Left renal cortex interstitium (tissue), 4 donors: ENCODE measurements at places on chromosomes 1 and 21. TPM values are rescaled to one million over a fixed set of nuclear protein-coding genes. Genes with fewer than 3 reads are reported as not detected.

The NGF gene
- polyA plus RNA-seq = 2.0 TPM

The CTSS gene
- 14.7 TPM for polyA plus RNA-seq

The THEM5 gene
- 0.82 TPM for polyA plus RNA-seq

The SPRTN gene
- 12.8 TPM for polyA plus RNA-seq

The PADI6 gene
- polyA plus RNA-seq = not detected

The SLC25A33 gene
- 4.4 TPM for polyA plus RNA-seq

DNA sequence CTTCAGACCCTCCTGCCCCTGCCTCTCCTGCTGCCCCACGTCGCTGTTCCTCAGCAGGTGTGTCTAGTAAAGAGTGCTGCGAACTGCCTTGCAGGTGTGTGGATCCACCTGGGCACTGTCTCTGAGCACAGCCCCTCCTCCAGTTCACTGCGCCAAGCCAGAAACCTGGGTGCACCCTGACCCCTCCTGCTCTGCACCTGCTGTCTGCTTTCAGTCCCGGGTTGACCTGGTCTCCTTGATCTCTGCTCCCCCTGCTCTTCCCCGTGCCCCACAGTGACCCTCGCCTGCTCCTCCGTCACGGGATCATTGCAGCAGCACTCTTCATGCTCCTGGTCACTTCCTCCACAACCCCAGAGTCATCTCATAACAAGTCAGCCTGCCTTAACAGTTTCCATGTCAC is 6.5 kb downstream of the A3GALT2 start:
- no peak for DNase-seq

GRCh38 chr1:219276049-219276738 is 102.5 kb downstream of the LYPLAL1 start:
- DNase-seq = no peak

GRCh38 chr1:207364614-207365013 is 43.1 kb downstream of the CD55 start:
- DNase-seq = no peak

DNA sequence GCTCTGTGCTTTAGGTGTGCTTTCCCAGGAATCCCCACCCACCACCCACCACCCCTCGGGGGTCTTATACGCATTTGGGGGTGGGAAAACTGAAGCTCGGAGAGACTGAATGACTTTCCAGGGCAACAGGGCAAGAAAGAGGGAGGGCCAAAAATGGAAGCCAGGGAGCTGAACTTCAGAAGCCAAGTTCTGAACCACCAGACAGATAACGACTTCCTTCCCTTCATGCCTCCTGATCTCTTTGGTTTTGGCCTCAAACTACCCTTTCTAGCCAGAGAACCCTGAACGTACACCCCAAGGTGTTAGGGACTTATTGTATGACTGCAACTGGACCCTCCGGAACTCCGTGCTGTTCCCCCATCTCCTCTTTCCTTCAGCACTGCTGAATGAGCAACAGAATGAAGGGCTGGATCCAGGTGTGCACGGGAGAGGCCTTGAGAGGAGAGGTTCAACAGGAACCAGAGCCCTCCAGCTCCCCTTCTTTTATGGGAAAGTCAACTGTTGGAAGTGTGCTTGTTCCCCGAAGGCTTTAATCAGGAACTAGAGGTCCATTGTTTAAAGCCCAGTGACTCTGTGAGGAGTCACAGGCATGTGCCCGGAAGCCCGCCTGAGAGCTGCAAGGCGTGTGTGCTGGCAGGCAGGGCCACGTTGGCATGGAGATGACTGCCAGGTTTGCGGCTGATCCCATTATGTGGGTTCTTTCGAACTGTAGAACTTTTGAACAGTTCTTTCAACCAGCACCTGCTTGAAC is 3.1 kb downstream of the BACE2 start:
- no peak for DNase-seq

GRCh38 chr21:42225571-42226155 is 6.7 kb downstream of the ABCG1 start:
- no peak for DNase-seq

DNA sequence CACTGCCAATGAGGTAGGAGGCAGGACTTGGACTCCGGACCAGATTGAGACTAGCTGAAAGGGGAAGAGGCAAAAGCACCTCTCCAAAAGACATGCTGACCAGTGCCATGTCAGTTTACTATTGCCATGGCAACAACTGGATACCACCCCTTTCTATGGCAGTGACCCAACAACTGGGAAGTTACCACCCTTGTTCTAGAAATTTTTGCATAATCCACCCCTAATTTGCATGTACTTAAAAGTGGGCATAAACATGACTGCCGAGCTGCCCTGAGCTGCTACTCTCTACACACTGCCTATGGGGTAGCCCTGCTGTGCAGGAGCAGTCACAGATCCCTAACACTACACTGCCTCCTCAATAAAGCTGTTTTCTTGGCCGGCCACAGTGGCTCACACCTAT is 19.0 kb upstream of the SLC6A9 start:
- no peak for DNase-seq

- no peak for DNase-seq
Measured at GRCh38 chr1:115613767-115614166, 28.0 kb upstream of the VANGL1 start.

GRCh38 chr1:11138029-11138428 is 38.4 kb upstream of the EXOSC10 start:
- DNase-seq = no peak

DNA sequence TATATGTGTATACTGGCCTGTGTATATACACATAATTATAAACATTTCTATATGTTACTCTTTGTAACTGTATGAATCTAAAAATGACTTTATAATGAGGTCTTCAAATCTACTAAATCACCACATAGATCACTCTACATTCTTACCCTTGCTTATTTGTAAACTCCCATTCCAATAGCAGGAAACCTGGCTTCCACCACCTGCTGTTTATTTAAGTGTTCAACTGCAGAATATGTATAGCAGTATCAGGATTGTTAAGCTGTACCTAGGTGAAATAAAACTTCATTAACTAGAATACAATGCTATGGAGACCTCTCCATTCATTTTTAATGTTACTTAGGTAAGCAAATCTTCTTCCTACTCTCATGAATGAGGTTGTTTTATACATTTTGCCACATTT is 1351.1 kb upstream of the B3GALT2 start:
- no peak for DNase-seq

DNA sequence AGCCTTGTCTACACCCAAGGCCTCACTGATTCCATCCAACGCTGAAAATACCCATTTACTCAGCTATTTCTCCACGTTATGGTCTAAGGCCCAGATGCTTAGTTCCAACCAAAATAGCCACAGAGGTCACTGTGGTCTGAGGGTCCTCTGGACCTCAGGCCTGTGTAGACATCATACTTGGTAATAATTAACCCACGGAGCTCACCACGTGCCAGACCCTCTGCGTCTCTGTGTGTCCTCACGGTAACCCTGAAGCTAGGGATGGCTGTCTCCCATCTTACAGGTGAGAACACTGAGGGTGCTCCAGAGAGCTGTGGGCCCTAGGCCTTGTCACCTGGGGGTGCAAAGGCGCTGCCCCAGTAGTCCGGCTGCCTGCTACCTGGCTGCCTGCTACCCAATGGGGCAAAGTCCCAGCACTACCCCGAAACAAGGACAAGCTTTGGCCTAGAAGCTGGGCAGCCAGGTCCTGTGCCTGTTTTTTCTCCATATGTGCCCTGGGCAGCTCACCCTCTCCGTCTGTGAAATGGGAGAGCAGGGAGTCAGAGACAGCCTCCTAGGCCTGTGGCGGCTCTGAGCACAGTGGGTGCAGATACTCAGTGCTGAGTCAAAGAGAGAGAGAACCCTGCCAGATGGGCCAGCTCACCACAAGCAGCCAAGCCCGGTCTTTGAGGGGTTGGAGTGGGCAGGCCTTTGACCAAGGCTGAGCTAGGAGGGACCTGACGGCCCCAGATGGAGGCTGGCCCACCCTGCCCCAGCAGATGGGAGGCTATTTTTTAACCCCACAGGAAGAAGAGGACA is 17.0 kb upstream of the RUNX3 start:
- DNase-seq = no peak

DNA sequence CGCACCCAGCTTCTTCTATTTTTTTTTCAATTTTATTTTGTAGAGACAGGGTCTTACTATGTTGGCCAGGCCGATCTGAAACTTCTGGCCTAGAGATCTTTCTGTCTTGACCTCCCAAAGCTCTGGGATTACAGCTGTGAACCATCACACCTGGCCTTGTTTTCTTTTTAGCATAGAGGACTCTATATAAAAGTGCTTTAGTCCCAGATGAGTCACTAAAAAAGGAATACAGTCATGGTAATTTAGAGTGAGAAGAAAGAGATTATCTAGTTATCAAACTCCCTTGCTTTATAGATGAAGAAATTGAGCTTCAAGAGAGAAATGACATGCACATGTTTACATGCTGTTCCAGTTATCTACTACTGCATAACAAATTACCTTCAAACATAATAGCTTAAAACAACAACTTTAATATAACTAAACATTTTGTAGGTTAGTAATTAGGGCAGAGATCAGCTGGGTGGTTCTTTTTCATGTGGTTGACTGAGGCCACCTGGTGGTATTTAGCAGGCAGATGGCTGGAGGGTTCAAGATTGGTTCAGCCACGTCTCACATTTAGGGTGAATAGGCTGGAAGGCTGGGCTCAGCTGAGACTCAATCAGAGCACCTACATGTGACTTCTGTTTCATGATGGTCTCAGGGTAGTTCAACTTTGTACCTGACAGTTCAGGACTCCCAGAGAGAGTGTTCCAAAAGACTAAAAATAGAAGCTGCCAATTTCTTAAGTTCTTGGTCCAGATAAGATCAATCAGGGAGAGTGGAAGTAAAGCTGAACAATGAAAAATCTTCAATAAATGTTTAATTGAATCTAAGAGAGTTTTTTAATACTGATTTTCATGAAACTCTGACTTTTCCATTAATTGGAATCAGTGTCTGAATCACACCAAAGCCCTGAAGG is 16.9 kb upstream of the MTF2 start:
- no peak for DNase-seq

DNA sequence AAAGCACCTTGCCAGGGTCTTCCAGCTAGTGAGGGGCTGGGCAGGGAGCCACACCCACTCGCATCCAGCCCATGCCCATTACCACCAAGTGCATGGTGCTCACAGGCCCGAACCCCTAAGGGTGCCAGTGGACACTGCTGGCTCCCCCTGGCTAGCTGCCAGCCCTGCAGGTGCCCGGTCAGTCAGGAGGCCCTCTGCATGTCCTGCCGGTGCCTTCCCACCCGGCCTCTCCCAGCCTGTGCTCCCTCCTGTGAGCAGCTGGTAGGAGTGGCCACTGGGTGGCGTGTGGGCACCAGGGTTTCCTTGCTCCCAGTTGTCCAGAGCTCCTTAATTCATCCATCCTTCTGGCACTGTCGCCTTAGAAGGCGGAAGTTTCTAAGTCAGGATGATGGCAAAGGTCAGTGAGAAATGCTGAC is 33.4 kb downstream of the QSOX1 start:
- DNase-seq = no peak

DNA sequence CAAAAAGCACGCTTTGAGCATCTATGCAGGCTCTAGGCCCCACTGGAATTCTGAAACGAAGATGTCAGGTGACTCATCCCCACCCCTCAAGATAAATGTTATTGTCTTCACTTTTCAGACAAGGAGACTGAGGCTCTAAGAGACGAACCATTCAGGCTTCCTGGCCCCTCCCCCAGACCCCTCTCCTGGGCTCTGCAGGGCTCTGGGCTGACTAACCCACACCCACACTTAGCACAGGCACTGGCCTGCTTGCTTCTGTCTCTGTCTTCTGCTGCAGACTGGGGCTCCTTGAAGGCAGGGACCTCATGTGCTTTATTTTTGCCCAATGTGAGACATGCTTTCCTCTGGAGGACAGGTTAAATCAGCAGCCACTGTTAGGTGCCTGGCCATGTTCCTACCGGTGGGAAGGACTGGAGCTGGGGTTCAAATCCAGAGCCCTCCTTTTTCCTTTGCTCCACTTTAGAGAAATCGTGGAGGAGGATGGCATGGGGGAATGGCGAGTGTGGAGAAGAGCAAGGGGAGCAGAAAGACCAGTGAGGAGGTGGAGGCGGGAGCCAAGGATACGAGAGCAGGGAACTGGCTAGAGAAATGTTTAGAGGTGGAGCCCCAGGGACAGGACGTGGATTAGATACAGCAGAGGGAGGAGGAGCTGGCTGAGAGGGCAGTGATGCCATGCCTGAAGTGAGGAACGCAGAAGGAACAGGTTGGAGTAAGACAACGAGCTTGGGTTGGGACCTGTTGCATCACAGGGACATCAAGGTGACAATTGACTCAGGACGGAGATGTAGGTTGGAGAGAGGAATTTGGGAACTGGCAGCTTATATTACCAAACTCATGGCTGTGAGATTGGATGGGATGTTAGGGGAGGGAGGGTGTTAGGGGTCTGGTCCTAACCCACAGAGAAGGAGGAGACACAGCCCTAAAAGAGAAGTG is 1.7 kb downstream of the TMEM125 start:
- DNase-seq = no peak

- peak; percentile 76 for DNase-seq
Measured at GRCh38 chr1:147700042-147701006, 30.0 kb upstream of the ACP6 start.

- DNase-seq = no peak
Measured at GRCh38 chr1:1020000-1020404, at the start of gene AGRN. Gene AGRN, plus strand, starts transcription at chr1:1020120. Its CDS starts 53 bp downstream, at chr1:1020173.

DNA sequence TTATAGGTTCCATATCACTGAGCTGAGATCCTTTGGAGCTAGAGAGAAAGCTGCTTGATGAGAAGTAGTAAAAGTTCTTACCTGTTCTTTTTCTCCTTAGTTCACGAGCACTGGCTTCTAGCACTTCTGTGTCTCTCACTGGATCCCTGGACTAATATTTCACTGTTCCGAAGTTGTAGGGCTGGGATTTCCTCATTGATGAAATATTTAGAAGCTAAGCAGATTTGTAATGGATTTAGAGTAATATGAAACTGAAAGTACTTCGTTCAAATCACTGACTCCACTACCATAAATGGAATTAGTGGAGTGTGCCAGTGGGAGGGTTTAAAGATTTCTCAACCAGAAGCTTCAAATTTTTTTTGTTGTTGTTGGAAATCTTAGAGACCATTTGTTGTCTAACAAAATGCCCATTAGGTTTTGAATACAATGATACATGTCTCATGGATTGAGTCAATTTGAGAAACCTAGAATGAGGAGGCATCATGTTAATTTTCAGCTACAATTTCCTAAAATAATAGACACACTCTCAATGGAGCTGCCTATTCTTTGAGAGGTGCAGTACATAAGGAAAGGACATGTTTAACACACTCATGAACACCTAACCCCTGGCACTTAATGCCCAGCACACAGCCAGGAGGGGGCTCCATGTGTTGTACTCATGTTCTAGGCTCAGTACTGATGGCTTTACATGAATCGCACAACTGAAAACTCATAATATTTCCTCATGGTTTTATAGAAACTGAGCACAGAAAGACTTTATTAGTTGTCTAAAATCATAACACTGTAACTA is at the start of gene GBP1:
TSS of gene GBP1 (minus strand) at position 130 of the 790 bp plus-strand sequence. CDS start 1,974 bp downstream, outside the sequence.
- DNase-seq = no peak

DNA sequence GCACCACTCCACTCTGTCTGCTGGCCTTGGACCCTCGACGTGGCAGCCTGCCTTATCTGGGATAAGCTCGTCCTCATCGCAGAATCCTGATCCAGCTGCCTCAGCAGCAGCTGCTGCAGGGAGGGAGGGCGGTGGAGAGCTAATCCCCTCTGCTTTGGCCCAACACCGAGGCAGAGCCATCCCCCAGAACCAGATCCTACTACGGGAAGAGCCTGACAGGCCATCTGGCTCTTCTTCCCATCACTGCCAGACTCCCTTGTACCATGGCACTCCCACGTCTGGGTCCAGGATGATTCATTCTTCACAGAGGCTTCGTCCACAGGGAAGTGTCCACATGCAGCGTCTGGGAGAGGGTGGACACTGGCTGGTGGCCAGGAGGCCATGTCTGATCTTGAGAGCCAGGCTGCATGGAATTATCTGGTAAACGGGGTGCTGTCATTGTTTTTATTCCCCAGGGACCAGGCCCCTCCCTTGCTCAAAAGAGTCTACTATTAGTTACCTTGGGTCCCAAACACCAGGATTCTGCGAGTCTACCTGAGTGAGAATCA is 14.6 kb upstream of the PKP1 start:
- no peak for DNase-seq

- no peak for DNase-seq
Measured at GRCh38 chr1:40341491-40342380, 24.6 kb upstream of the COL9A2 start.
